Activated T-cell treated with anti-CD3 and anti-CD28 coated beads, Interleukin-2, amount 50 U/mL, for 72 hours (primary cell): ENCODE measurements at places on chromosomes 4 and X.

DNA sequence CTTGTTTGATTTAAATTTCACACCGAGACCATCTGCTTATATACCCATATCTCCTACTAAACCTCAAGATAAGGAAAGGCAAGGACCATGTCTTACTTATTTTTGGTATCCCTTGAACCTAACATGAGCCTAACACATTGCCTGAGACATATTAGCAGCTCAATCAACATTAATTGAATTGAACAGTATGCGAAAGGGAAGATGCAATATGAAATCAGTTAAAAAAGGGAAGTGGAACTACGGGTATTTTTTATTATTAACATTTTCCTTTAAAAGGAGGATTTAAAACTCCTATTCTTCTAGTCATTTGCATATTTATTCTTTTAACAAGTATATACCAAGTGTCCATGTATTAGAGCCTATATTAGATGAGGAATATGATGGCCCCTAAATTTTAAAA is 197.0 kb downstream of the CAMK2D start:
- no peak for DNase-seq

DNA sequence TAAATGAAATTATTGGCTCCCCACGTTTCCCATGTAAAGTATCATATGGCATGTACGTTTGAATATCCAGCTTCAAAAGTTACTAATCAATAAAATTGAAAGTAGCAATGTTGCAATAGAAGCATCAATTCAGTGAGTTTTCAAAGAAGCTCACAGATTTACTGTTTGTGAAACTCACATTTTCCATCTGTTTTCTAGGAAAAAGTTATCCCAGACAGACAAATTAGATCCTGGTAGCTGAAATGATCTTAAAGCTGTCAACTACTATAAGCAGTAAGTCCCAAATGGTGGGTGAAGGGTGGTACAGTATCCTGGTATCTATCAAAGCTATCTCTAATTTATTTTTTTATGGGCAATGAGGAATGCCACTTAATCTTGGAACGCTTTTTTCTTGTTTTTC is 60.7 kb upstream of the MXRA5 start:
- no peak for DNase-seq

- DNase-seq: no peak
These were observed 289.3 kb upstream of the GATB start for GRCh38 chr4:152050106-152050505.

- DNase-seq: no peak
These were observed 56.9 kb upstream of the SLC39A8 start for GRCh38 chr4:102402223-102402622.

GRCh38 chr4:129821073-129821472 is 725.1 kb downstream of the C4orf33 start:
- DNase-seq: no peak

DNA sequence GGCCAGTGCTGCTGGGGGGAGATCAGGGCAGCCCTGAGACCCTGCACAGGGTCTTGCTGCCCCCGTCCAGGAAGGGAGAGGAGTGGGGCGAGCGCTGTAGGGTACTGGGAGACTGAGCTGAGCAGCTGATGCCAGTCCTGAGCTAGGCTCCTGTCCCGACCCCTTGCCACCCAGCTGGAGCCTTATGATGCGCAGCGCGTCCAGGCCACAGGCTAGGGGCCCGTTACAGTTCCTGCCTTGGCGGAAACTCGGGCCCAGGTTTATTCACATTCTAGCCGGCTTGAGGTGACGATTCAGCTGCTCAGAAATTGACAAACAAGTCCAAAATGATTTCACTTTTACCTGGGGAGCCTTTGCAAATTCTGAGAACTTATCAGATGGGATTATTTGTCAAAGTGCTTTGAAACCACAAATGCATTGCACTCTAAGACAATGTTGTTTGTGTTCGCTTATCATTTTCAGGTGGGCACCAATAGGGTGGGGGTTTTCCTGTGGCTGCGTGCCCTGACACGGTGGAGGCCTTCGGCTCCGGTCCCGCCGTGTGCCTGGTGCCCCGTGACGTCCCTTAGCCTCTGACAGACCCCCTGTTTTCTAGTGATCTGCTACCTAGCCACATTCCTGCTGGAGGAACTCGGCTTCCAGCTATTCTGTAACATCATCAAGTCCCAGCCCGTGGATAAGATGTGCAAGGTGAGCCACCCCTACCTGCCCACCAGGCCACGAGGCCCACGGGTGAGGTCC is 18.9 kb downstream of the CFAP99 start:
- DNase-seq: no peak

DNA sequence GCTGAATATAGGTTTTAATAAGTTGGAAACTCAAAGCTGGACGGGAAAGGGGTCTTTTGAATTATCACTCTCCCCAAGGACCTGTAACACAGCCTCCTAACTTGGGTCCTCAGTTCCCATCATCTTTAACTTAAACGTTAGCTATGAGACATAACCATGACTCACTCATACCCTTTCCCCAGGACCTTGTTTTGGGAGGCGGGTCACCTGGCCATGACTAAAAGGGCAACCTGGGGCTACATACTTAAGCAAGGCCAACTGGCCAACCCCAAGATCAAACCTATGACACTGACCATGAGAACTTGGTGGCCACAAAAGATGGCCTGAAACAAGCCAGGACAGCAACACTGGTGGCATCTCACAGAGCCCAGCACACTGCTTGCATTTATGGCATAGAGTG is 89.0 kb downstream of the SH3KBP1 start:
- DNase-seq: peak; percentile 40

GRCh38 chr4:42488114-42488513 is 90.8 kb downstream of the SHISA3 start:
- no peak for DNase-seq

DNA sequence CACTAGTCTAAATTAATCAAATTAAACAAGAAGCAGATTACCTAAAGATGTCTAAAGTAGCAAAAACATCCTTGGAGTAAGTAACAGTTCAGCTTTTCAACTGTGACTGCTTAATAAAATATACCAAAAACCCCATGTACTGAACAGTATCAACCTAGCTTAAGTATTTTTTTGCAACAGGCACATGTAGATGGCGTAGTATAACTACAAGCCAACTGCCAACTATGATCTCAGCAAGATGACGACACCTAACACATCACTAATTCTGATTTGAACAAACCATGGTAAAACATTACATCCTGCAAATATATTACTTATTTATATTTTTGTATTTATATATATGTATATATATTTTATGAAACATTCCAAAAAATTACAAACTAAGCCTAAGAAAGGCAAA is 24.5 kb downstream of the DHX15 start:
- DNase-seq: no peak

DNA sequence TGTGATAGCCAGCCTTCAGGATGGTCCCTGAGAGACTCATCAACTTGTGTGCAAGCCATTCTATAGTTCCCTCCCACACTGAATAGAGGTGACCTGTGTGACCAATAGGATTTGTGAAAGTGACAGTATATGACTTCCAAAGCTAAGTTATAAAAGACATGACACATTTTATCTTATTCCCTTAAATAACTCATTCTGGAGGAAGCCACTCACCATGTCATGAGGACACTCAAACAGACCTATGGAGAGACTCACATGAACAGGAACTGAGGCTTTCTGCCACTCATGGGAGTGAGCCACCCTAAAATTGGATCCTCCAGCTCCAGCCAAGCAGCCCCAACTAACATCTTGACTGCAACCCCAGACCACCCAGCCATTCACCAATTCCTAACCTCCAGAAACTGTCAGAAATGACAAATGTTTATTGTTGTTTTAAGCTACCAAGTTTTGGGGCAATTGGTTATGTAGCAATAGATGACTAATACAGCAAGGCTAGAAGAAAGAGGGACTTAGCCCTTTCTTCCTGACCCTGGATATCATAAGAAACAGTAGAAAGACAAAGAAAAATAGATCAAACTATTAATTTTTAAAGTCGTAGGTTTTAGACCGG is 9.0 kb upstream of the CHIC2 start:
- no peak for DNase-seq

GRCh38 chr4:38129460-38130227 is 169.4 kb downstream of the PTTG2 start:
- no peak for DNase-seq

DNA sequence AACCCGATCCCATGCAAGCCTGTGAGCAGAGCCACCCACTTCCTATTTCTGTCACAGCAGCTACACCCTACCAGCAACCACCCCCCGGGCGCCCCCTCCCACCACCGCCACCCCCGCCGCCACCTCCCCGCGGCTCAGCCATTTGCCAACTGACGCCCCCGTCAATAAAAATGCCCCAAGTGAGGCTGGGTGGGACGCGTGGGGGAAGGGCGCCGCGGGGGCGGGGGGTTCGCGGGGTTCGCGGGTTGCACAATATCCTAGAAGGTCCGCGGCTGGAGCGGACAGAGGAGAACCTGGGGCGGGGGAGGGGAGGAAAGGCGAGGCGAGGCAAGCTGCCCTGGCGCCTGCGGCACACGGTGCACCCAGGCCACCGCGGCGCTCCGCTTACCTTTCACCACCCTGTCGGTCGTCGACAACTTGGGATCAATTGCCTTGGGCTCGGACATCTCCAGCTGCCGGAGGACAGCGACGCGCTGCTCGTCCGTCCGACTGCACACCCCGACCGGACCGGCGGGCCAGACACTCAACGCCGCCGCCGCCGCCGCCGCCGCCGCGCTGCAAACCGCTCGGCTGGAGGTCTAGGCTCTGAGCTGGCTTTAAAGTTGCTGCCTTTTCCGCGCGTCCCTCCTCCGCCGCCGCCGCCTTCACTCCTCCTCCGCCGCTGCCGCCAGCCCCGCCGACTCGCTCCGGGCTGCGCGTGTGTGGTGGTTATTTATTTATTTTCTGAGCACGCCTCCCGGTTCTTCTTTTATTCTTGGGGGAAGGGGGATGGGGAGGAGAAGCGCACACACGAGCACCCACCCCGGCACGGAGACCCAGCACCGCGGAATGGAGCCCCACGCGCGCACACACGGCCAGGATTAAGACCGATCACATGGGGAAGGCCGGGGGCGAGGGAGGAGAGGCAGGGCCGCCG is 717 bp downstream of the PPP3CA start:
- peak; percentile 63 for DNase-seq

- DNase-seq: no peak
These were observed 1083.5 kb downstream of the PCDH7 start for GRCh38 chr4:31803526-31804195.

GRCh38 chrX:56733459-56734046 is 4.5 kb downstream of the NBDY start:
- peak; percentile 50 for DNase-seq

- peak; percentile 45 for DNase-seq
These were observed 773 bp upstream of the VMA21 start for GRCh38 chrX:151396042-151396824.

GRCh38 chr4:5863461-5864113 is 29.3 kb downstream of the CRMP1 start:
- DNase-seq: peak; percentile 76

GRCh38 chr4:153241295-153241694 is 37.1 kb downstream of the TRIM2 start:
- no peak for DNase-seq

GRCh38 chr4:56627985-56628384 is 53.1 kb downstream of the HOPX start:
- no peak for DNase-seq

DNA sequence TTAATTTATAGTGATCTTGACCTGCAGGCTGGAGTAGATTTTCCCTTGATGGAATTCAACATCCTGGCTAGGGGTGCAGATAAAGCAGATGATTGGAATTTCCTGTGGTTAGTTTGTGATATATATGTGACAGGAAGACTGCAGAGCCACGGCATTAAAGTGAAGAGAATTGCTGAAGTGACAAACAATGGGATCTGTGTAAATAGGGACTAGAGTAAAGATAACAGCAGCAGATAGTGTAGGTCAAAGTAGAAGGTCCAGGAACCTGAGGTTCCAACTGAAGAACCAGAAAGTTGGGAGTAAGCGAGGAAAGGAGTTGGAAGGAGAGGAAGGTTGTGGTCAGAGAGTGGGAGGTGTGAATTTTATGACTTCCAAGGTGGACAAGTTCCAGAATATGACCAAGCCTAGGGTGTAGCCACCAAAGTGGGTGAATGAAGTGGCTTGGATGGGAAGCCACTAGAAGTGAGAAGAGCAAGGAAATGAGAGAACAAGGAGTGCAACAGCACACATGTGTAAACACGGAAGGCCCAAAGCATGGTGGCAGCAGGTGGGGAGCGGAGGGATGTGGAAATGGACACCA is 325.0 kb downstream of the RAB28 start:
- DNase-seq: no peak
